RPMI7951 (cell line): ENCODE measurements at places on chromosomes 5 and 9. TPM values are rescaled to one million over a fixed set of nuclear protein-coding genes. Genes with fewer than 3 reads are reported as not detected.

DNA sequence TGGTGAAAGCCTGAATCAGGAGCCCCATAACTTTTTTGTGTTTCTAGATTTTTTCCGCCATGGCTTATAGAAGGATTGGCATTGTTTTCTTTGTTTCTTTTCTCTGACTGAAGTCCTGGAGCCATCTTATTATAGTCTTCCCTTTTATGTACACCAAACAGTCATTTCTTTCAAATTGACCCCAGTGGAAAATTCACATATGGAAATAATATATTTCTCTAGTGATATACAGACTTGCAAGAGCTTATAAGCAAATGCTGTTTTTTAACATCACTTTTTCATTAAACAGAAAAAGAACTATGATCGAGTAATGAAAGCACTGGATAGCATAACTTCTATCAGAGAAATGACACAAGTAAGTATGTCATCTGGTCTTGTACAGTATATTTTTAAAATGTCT is 155.6 kb downstream of the PARP8 start:
- DNase-seq, result no peak

GRCh38 chr5:122165559-122166078 is 36.3 kb downstream of the ZNF474 start:
- no peak for DNase-seq

DNA sequence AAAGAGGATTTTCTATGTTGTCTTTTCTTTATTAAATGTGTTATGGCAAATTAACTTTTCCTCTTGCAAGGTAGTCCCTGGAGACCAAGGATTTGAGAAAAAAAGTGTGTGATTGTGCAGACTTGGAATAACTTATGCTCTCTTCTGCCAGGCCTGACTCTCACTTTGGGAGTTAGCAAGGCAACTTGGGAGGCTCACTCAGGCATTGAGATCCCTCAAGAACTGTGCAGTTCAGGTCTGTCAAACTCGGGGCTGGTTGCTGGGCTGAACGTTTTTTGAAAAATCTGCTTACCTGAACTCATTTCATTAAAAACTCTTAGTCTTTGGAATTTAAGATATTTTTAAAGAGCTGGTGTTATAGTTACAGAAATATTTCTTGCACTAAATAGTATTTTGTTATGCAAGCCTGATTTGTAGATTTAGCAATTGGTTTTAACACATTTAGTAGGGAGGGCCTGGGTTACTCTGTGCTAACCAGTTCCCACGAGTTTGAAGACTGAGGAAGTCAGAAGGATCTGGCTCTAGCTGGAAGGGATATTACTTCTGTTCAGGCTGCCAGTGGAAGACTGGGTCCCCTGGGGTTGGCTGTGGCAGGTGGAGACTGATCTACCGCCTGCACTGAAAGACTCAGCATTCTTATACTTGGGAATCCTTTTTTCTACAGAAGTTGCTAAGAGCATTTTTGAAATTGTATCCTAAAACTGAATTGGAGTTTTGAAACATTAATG is 150.4 kb upstream of the PCSK5 start:
- no peak for DNase-seq

DNA sequence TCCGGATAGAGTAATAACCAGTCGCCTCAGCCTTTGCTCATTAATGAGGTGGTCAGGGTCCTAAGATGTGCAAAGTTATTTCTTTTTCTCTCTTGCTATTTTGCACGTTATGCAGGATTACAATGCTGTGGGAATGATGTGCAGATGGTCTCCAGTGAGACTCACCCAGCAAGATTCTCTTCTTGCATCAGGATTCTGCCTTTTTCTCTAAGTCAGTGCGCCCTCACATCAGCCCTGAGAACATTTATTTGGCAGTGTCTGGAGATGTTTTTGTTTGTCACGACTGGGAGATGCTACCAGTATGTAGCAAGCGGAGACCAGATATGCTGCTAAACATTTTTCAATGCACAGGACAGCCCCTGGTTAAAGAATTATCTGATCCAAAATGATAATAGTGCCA is 280.3 kb upstream of the WWC1 start:
- DNase-seq, result no peak

DNA sequence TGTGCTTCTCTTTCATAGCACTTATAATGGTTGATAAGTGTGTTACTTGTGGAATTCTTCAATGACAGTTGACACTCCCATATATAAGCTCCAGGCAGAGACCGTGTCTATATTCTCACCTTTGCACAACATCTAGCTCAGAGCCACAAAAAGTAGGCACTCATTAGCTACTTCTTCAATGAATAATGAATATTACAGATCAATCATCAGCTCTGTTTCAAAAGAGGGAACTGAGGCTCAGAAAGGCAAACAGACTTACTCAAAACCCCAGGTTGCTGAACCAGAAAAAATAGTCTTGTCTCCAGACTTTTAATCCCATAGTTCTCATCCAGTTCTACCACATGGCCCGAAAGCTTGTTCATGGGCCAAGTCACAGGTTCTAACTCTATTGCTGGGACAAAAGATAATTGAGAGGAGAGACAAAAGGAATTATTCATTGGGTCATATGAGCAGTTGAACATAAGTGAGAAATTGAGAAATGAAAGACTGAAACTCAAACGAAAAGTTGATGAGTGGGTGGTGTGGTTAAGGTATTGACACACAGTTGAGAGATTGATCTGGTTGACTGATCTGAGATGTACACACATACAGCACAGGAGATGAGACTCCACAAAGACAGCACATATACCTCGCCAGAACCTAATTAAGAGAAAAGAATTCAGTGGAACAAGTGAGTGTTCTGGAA is 381.6 kb downstream of the EFNA5 start:
- no peak for DNase-seq

DNA sequence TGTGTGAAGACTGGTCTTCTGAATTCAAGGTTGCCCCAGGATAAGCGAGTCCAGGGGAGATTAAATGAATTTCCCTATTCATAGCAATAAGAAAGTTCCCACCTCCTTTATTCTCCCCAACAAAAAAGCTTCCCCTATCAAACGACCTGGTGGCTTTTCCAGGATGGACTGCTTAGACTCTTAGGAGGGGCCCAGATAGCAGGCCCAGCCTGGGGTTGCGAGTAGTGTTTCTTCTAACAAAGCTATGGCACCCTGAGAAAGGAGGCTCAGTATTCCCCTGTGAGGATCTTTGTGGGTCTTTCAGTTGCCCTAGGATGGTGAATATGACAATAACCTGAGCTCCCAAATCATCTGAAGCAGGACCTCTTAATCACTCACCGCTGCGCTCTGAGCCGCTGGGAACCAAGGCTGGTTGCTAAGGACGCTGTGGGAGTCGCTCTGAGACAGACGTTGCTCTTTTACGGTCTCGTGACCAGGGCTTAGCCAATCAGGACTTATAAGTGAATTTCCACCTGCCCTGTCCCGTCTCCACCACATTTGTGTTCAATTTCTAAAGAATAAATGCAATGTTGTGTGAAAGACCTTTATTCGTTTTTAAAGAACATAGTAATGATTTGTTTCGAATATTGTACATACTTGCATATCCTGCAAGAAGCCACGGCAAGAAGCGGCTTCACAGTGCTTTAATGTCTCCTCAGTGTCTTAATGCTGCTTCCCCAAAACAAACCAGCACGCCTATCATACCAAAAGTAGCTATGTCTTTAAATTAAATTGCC is at the start of gene TMEM232:
Gene TMEM232 (minus strand): TSS at position 423 of the 776 bp plus-strand sequence. CDS start 59,319 bp downstream, outside the sequence.
- no peak for DNase-seq

DNA sequence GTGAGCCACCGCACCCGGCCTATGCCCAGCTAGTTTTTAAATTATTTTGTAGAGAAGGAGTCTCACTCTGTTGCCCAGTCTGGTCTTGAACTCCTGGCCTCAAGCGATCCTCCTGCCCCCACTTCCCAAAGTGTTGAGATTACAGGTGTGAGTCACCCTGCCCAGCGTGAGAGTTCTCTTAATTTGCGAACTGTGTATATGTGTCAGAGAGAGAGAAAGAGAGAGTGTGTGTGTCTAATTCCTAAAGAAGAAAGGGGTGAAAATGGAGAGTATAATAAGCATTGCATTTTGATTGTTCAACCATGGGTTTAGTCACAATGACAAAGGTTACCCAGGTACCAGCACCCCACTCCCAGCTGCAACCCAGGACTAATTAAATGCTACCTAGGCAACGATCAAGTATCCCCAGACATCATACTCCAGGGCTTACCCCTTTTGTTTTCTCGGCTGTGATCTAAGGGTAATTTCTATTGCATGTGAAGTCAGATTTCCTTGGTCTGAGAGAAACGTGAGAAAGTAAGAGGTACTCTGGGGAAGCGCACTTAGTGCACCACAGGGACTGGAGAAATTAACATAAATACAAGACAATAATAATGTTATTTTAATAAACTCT is 16.6 kb downstream of the MAP1B start:
- no peak for DNase-seq

DNA sequence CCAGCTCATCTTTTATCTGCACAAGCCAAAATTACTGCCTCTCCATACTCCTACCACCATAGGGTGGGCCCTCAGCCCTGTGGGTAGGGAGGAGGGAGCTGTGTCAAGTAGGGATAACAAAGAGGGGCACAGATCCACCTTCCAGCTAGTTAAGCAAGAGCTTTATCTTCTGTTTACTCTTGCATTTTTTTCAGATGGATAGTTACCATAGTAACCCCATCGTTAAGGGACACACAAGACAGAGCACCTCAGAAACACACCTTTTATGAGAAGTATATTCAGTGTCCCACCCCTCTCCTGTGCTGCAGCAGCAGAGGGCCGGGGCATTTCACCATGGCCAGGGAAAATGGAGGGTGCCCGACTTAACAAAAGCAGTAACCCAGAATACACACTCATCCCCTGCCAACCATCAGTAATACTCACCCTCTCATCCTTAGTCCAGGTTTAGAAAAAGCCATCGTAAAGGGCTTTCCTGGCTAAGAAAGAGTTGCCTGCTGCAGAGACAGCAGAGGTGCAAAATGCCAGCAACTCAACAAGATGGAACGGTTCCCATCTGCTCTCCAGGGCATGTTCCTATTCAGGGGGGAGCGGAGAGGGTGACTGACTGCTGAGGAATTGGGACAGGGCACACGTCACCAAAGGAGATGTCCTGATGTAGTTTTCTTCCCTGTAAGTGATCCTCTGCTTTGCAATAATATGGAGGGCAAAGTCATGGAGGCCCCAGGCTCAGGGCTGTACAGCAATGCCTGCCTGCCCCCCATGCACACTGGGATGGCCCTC is 25.1 kb downstream of the MACROH2A1 start:
- DNase-seq, result peak; percentile 71

GRCh38 chr5:14115323-14115895 is 27.7 kb upstream of the TRIO start:
- DNase-seq, result peak; percentile 50

- peak; percentile 29 for DNase-seq
Observed at GRCh38 chr5:34580983-34581382, 75.1 kb upstream of the RAI14 start.

- DNase-seq, result no peak
Observed at GRCh38 chr9:2913026-2913425, 69.1 kb upstream of the PUM3 start.

DNA sequence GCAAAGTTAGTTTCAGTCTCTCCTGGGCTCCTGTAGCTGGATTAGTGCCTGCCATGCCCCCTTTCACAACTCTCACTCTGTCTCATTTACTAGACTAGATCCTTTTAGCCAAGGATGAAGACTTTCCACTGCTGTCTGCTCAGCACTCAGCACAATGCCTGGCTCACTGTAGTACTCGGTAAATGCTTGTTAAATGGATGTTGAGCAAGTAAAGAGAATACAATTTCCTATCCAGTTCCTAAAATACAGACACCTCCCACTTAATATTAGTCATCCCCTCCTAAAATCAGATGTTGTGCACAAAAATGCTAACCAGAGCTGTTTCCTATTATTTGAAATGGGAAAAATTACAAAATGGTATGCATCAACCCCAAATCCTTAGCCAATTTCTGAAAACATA is 195.8 kb downstream of the SREK1 start:
- no peak for DNase-seq

- no peak for DNase-seq
Observed at GRCh38 chr5:177142098-177142611, 8.6 kb downstream of the NSD1 start.

DNA sequence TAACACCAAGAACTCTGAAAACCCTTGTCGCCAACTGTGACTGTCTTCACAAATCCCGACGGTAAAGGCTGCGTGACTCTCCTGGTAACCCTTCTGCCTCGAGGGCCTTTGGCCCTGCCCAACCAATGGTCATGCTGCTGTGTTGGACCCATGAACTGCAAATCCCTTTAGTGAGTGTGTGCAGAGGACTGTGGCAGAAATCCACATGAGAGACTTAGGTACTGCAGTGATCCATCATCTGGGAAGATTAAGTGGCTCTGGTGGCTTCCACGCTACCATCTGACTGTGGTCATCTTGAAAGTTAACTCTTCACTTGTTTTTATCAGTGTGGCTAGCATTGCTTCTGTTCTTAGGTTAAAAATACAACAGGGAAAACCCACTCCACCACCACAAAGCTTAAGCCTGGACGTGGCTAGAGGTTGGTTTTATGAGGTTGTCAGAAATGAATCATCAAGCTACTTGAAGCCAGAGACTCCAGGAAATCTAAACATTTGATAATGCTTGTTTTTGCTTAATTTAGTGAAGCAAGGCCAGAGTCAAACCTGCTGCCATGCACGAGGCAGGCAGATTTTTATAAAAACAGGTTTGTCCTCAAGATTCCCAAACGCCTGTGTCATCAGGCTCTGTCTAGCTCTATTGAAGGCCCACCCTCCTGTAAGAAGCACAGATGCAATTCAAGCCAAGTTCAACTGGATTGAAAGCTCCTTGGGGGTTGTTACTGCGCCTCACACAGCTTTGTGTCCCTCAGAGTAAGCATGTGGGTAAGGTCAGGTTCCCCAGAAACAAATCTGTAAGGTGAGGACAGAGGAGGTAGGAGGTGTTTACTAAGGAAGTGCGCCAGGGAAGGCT is 52.7 kb upstream of the ERCC6L2 start:
- DNase-seq, result peak; percentile 93

- no peak for DNase-seq
Observed at GRCh38 chr9:112308588-112308987, 24.8 kb downstream of the PTBP3 start.

DNA sequence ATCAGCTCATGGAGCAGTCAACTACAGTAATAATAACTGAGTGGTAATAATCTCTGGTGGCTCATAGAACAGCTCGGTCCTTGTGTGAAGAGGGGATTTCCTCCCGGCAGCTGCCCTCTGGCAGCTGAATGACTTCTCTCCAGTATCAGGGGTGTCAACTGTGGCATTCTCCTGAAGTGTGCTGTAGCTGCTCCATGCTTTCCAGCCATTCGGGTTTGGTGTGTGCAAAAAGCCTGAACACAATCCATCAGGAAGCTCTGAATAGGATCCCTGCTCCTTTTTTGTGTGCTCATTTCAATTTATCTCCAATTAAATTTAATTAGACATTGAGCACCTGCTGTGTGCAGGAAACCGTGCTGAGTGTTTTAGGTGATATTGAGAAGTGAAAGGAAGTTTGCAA is 59.8 kb upstream of the BARX1 start:
- DNase-seq, result no peak

- peak; percentile 23 for DNase-seq
Observed at GRCh38 chr5:176608937-176609723, 826 bp downstream of the GPRIN1 start.

Gene CENPP
- total RNA-seq, result 11.2 and 17.8 TPM in 2 replicates

Gene SOWAHA
- not detected in 2 replicates for total RNA-seq

Gene LECT2
- total RNA-seq, result not detected in 2 replicates

Gene PCDHA10
- not detected in 2 replicates for total RNA-seq

Gene ECM2
- 0.39 and 0.72 TPM in 2 replicates for total RNA-seq

Gene FCN2
- total RNA-seq, result not detected in 2 replicates

Gene LCNL1
- not detected in 2 replicates for total RNA-seq
